Stimulated activated CD4-positive, alpha-beta T cell treated with anti-CD3 and anti-CD28 coated beads, Interleukin-12 subunit alpha, Interleukin-12 subunit beta, amount 100 ng/mL, for 48 hours (primary cell): ENCODE measurements at places on chromosomes 3 and 15.

- no peak for DNase-seq
These were observed 146.6 kb upstream of the TPM1 start for GRCh38 chr15:62895905-62896316.

GRCh38 chr15:87227846-87228245 lies 1028.7 kb downstream of the NTRK3 start:
- no peak for DNase-seq

- DNase-seq, result no peak
These were observed 167.0 kb upstream of the ANKRD28 start for GRCh38 chr3:15964605-15965442.

DNA sequence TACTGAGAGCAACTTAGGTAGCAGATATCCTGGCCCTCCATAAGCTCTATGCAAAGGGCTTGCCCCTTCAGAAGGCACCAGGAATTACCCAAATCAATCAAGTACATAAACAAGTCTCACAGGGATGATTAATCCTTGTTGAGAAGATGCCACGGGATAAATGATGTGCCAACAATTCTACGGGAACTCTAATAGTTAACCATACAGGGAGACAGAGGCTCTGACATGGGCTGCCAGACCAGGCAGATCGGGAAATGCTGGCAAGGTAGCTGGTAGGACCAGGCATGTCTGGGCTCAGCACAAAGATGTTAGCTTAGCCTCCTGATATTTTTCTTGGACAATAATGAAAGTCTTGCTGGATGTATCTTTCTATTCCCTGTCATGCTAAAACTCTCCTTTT lies 249.3 kb upstream of the THBS1 start:
- no peak for DNase-seq

GRCh38 chr15:93206893-93207292 lies 117.9 kb upstream of the RGMA start:
- no peak for DNase-seq

- DNase-seq, result no peak
These were observed 1.7 kb upstream of the PSTPIP1 start for GRCh38 chr15:76993114-76993725.

DNA sequence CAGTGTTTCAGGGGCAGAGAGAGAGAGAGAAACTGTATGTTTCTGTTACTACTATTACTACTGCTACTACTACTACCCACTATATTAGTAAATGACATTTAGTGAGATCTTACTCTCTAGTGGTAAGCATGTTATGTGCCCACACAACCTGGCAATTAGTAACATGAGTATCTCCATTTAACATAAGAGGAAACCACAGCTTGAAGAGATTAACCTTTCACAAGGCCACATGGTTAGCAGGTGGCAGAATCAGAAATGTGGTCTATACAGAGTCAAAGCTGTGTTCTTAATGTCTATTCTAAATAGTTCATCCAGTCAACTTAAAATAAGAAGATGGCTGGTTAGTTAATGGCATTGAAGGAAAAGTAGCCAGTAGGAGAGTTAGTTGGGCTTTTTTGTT lies 961.6 kb downstream of the MCTP2 start:
- no peak for DNase-seq

- DNase-seq, result no peak
These were observed 28.8 kb downstream of the RAB8B start for GRCh38 chr15:63218100-63218808.

- DNase-seq, result no peak
These were observed 261.8 kb downstream of the MCTP2 start for GRCh38 chr15:94493176-94493575.

GRCh38 chr3:3860235-3860634 lies 61.0 kb downstream of the LRRN1 start:
- no peak for DNase-seq

DNA sequence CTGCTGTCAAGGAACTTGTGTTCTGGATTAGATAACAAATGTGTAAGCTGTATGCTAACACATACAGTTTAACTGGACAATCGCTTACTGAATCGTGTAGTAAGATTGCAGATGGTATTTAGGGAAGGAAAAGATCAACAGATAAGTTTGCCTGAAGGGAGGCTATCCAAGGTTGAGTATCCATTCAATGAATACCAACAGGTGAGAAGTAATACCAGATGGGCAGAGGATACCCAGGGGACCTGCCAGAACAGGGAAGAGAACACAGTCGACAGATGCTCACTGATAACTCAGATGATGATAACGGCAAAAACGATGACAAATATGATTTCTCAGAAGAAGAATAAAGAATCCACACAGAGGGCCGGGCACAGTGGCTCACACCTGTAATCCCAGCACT lies 3.2 kb upstream of the UACA start:
- DNase-seq, result no peak

GRCh38 chr3:197493049-197493448 lies 62.7 kb downstream of the BDH1 start:
- DNase-seq, result no peak

DNA sequence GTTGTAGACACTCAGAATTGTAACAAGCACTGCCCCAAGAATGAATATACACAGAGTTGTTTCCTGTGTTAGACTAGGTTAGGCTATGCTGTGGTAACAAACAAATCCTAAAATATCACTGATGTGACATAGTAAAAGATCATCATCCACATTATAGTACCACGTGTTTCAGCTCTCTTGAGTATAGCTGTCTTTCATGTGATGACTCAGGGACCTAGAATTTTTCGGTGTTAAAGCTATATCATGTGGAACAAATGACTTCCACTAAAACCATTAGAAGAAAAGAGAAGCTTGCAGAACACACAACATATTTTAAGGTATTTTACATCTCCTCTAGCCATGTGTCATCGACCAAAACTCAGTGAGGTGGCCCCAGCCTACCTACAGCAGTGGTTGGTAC lies 307.9 kb upstream of the RBMS3 start:
- DNase-seq, result no peak

- DNase-seq, result no peak
These were observed 8.6 kb downstream of the NCEH1 start for GRCh38 chr3:172702256-172702655.

DNA sequence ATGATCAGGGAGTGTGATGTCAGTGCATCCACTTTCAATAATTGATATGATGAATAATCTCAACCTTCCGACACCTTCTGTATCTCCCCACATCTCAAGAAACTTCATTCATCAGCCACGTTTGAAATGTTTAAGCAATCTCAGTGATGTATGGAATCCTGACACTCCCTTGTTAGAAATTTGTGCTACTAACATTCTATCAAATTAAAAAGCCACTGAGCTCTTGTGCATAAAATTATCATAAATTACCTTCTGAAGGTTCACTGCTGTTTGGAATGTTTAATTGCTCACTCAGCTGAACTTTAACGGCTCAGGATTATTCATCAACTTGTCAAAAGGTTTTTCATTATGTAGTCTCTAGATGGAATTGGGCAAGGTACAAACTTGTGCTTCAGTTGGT lies 108.4 kb upstream of the DPH6 start:
- no peak for DNase-seq

- DNase-seq, result no peak
These were observed 9.3 kb upstream of the SSUH2 start for GRCh38 chr3:8653800-8654408.

- DNase-seq, result no peak
These were observed 26.3 kb upstream of the EDEM1 start for GRCh38 chr3:5160940-5161858.

DNA sequence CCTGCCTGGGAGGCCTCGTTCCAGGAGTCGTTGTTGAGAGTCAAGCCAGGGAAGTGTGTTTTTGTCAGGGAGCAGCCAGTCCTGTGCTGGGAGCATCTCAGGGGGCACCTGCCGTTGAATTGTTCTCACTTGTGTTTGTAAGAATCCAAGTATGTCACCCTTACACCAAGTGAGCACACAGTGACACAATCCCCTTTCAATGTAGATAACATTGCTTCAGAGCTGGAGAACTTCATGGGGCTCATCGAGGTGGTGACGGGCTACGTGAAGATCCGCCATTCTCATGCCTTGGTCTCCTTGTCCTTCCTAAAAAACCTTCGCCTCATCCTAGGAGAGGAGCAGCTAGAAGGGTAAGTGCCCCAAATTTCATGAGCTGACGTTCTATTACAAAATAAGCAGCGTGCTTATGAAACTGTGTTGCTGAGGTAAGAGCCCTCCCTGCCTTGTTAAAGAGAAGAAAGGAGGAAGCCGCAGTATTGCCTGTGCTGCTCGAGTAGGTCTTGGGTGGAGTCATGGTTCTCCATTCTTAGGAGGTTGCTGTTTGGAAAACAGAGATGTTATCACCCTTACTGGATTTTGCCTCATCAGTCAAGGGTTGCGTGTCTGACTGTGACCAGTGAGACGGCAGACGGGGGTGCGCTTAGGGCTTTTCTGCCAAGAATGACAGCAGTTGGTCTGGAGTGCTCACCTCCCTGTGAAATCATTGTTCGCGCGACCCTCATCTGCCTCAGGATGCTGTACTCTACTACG lies 108.1 kb downstream of the PGPEP1L start:
- no peak for DNase-seq

DNA sequence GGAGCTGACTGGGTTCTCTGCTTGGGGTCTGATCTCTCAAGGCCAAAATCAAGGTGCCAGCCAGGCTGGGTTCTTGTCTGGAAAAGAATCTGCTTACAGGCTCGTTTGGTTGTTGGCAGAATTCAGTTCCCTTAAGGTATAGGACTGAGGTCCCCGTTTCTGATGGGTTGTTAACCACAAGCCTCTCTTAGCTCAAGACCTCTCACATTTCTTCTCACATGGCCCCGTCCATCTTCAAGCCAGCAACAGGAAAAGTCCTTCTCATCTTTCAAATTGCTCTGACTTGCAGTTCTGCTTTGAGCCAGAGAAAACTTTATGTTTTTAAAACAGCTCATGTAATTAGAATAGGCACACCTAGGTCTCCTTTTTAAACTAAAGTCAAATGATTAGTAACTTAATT lies 20.4 kb downstream of the UACA start:
- no peak for DNase-seq

DNA sequence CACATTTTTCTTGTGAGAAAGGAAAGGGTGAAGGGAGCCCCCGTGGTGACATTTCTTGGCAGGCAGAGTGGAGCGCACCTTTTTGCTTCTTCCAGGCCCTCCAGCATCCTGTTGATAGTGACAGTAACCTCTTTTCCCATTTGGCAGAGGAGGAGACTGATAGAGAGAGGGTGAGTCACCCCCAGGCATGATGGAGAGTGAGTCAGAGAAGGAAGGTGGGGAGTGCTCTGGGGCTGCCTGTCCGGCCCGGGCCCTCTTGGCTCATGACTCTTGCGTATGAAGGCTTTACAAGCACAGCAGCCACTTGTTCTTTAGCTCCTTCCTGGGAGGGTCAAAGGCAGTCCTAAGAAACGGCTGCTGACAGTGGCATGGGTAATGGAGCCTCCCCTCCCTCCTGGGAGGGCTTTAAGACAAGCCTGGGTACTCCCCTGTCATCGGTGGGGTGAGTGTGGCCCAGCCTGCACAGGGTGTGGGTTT lies 16.0 kb downstream of the ANKRD63 start:
- DNase-seq, result no peak

DNA sequence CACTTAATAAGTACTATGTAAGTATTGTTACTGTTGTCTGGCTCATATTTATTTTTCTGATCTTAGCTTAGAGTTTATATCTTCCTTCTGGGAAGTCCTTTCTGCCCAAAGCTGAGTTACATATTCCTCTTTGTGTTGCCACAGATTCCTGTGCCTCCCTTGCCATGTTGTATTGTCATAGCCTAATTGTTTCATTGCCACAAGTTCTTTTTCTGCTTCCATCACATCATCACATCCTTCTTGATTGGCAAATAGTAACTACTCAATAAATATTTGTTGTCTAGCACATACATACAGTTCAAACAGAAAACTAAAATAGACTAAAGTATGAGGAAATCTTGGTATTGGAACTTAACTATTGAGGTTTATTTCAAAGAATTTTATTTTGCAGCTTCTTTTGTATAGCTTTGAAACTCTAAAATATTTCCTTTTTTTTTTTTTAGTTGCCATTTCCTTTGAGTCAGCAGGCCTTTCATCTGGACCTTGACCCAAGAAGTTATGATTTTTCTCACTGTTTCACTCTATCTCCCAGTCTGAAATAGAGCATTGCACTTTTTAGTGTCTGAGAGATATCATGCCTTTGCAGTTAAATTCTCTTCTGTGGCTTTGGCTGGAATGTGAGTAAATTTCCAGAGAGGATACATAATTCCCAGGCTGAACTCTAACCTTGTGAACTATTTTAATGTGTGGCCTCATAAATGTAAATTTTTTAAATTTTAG lies 98.2 kb downstream of the ZNF609 start:
- DNase-seq, result no peak

GRCh38 chr3:93988283-93988682 lies 8.3 kb downstream of the ARL13B start:
- no peak for DNase-seq

DNA sequence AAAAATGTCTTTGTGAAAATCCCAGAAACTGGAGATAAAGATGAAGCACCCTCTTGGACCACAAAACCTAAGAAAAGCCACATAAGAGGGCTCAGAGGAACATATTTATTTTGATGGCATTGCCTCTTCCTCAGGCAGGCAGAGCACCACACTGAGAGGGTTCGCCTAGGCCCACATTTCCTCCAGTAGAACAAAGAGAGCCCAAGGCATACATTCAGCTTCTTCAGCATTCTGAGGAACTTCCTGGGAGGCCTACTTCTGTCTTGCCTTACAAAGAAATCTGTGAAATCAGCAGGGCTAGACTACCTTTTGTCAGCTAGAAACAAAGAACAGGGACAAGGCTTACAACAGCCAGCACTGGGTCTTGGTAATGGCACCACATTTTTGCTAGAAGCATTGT lies 1325.3 kb downstream of the SI start:
- no peak for DNase-seq

DNA sequence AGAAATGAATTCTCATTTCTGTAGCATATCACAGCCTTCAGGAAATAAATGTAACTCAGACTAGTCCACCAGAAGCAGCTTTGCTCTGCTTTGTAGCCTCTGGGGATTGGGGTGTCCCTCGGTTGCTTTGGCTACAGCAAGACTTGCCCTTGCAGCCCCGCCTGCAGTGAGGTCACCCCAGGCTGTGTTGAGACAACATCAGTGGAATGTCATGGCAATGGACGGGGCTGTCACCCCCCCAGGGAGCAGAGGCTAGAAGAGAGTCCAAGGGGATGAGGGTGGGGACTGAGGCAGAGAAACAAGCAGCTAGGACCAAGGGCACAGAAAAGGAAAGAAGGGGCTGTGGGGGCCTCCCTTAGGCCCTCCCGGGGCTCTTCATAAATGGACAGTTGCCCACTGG lies 854 bp downstream of the CLEC3B start:
- DNase-seq, result no peak

GRCh38 chr3:132622761-132623160 lies 25.7 kb downstream of the ACKR4 start:
- DNase-seq, result no peak

DNA sequence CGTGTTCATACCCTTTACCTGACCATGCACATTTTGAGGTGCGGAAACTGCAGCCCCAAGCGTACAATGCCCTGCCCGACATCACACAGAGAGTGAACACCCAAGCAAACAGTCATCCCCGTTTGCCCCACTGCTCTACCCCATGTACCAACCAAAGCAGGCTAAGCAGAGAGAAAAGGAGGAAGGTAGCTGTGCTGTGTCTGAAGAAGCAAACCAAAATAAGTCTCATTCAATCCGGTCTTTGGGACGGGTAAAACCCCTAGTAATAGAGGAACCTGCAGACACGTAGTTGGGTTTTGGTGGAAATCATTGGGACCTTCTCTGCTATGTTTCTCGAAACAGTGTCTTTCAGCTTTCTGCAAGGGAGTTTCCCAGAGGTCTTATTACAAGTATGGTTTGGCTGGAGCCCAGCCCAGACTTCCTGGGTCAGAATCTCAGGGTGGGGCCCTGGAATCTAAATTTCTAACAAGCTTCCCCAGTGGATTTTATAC lies 164.6 kb upstream of the HES1 start:
- DNase-seq, result no peak
